ENCODE measurements at places on chromosomes 13 and 19.

DNA sequence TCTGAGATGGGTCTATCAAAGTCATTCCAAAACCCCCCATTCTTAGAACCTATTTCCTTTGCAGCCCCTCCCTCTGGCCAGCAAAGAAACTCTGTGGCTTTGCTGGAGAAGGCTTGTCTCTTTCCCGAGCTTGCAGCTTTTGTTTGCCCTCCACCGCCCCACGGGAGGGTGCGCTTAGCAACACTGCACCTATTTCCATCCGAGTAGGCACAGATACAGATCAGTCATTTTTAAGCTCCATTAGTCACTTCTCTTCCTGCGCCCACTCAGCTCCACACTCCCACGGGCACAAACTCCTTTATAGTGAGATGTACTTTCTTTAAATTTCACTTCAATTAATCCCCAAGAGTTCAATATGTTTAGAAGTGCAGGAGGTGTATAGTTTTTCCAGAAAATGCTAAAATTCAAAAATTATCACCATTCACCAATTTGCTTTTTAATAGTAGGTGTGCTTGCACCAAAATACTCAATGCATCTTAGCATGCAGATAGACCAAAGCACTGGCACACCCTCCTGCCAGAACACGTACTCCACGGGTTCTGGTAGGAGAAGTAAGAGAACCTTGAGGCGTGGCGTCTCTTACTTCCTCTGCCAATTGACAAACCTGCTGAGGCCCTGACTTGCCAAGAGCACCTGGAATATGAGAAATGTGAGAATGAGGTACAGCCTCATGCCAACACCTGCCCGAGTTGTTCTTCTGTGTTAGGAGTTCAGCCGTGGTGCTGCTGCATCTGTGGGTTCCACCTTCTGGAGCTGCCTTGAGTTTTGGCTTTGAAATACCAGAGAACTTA, 183.7 kb downstream of the TEX29 start:
- no peak for DNase-seq

GRCh38 chr19:32622002-32622401, 41.0 kb downstream of the PDCD5 start:
- DNase-seq: no peak

GRCh38 chr19:1166872-1167573, 7.0 kb downstream of the SBNO2 start:
- no peak for DNase-seq

- no peak for DNase-seq
Observed at GRCh38 chr13:37011788-37012187, 11.2 kb downstream of the EXOSC8 start.
